Fibroblast of villous mesenchyme (primary cell): ENCODE measurements at places on chromosomes 11 and 22.

- DNase-seq, result no peak
Measured at GRCh38 chr11:57240007-57240406, 3.0 kb upstream of the APLNR start.

GRCh38 chr22:26923531-26923930, 266.1 kb downstream of the MIAT start:
- DNase-seq, result no peak

DNA sequence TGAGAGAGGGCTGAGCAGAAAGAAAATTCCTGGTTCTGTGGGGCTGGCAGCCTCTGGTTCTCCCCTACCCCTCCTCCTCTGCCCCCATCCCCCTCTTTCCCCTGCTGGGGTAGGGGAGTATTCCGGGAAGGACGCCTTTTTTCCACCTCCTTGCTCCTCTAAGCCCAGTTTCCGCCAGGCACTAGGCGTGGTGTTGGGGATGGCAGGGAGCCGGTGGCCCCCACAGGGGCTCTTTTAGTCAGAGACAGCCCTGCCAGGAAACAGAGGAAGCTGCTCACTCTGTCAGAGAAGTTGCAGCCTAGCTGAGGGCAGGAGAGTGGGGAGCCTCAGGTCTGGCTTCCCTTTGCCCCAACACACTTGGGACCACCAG, 15.6 kb upstream of the ARHGEF17 start:
- no peak for DNase-seq

DNA sequence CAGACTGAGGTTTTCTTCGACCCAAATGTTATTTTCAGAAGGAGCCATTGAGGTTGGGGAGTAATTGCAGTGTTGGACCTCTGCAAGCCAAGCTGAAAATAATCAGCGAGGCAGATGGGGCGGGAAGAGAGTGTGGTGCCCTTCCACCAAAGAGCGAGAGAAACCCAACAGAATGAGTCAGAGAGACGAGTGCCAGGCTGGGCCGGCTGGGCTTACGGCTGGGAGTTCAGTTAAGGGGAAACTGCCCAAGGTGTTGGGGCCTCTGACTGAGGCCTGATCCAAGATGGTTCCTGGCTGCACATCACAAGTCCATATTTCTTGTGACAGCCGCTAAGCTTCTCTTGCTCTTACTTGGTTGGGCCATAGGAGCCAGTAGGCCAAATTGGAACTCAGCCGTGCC, 30.4 kb upstream of the CREB3L1 start:
- no peak for DNase-seq

DNA sequence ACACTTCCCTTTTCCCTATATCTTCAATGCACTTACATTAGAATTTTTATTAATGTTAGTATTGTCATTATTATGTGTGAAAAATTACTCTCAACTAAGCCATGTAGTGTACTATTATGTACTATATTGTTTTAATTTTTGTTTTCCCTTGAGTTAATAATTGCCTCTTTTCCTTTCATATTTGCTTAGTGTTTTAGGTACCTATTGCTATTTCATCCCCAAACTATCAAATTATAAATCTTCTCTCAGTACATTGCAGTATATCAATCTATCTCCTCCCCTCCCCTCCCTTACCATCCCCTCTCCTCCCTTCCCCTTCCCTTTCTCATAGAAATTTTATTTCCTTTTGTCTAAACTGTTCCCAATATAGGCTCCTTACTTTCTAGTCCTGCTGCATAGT, 12.8 kb upstream of the TENM4 start:
- no peak for DNase-seq

DNA sequence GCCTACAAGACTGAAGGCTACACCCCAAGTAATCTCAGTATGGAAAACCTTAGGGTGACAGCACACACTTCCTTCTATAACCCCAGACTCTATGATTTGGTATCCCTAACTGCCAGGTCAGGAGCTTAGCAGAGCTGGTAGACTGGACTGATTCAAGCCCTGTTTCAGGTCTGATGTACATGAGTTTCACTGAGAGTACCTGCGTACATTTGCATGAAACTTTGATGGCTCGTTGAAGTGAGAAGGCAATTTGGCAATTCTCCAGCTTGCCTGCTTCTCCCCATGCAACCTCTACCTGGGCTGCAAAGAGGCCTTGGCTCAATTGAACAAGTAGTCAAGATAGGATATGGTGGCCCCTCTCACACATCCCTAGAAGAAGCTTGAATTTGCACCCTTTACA, 10.2 kb downstream of the FIBIN start:
- DNase-seq, result no peak
